ENCODE measurements at places on chromosomes 7 and 10.

- no peak for DNase-seq
Measured at GRCh38 chr10:33791272-33791660, 456.8 kb upstream of the NRP1 start.

- DNase-seq = peak; percentile 43
Measured at GRCh38 chr10:50621968-50622705, 1.6 kb downstream of the SGMS1 start.

GRCh38 chr7:74417419-74417971, 36.2 kb upstream of the GTF2IRD1 start:
- DNase-seq = peak; percentile 55

- no peak for DNase-seq
Measured at GRCh38 chr10:33263453-33263852, 71.0 kb downstream of the NRP1 start.

GRCh38 chr7:153422291-153423209, 629.6 kb upstream of the DPP6 start:
- DNase-seq = no peak

DNA sequence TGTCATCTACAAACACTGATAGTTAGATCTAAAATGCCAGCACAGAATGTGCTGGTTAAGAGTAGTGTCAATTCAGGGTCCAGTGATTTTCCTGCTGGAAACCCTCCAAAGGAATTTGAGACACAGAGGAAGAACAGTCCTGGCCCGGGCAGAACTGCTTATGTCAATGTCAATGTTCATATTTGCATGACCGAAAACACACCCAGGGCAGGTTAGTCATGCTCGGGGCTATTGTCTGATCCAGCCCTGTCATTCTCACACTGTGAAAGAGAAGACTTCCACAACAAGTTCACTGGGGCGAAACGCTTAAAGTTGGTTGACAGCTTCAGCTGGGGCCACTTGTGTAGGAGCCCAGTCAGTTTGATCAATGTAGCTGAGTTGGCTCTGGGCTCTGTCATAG, 139.3 kb downstream of the C1GALT1 start:
- no peak for DNase-seq

DNA sequence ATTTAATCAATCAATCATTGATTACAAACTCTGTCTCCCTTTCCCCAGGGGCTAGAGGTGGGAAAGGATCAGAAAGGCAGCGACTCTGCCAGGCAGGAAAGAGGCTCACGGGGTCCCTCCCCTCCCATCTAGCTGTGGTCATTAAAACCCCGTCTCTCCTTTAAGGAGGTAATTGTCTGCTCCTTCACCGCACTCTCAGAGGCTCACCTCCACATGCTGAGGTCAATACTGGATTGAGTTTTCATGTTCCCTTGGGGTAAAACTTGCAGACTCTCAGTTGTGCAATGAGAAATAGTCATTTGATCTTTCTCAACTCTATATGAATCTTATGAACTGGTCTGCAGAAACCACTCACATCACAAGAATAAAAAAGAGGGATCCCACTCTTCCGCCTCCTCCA, 368.8 kb downstream of the ADRA2A start:
- DNase-seq = no peak

- DNase-seq = no peak
Measured at GRCh38 chr7:123819001-123819400, 26.0 kb upstream of the HYAL4 start.
